ENCODE measurements at places on chromosomes 5 and 9. TPM values are rescaled to one million over a fixed set of nuclear protein-coding genes. Genes with fewer than 3 reads are reported as not detected.

GRCh38 chr5:61306531-61307131, 25.4 kb upstream of the ZSWIM6 start:
- no peak overlapping the region for H3K27ac ChIP-seq
- DNase-seq, result no peak
- H3K4me1 ChIP-seq, result peaks cover 14% of the 10 kb centered on the region
- H3K4me3 ChIP-seq, result no peak overlapping the region
- H3K36me3 ChIP-seq, result no peaks in the 10 kb centered on the region

DNA sequence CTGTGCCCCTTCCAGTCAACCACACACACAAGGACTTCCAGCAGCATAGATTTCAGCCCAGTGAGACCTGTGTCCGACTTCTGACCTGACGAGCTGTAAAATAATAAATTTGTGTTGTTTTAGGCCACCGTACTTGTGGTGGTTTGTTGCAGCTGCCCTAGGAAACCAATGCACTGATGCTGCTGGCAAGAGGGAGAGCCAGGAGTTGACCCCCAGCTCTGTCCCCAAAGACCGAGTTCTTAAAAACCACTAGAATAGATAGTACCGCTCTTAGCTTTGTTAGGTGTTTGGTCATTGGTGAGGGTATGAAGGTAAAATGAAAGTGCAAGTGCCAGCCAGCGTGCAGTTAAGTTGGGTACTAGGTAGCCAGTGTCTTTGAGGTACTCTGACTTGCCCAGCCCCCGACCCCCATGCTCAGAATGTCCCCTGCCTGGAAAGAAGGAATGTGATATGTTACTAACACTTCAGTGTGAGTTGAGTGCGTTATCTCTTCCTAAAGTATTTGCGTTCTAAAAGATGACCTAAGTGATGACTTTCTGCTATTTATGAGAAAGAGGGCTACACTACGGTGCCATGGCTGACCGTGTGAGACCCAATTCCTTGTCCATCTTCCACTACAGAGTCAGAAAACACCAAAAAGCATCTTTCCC, 185.6 kb downstream of the AOPEP start:
- no peaks in the 10 kb centered on the region for H3K27me3 ChIP-seq
- no peak for DNase-seq
- peaks cover 72% of the 10 kb centered on the region for H3K4me1 ChIP-seq
- H3K4me3 ChIP-seq, result no peak overlapping the region
- peak overlapping the region; percentile 46 for H3K27ac ChIP-seq

GRCh38 chr5:168238463-168238862, 53.0 kb upstream of the WWC1 start:
- H3K36me3 ChIP-seq, result no peaks in the 10 kb centered on the region
- no peak overlapping the region for H3K27ac ChIP-seq
- no peaks in the 10 kb centered on the region for H3K4me1 ChIP-seq
- peaks cover 66% of the 10 kb centered on the region for H3K27me3 ChIP-seq

DNA sequence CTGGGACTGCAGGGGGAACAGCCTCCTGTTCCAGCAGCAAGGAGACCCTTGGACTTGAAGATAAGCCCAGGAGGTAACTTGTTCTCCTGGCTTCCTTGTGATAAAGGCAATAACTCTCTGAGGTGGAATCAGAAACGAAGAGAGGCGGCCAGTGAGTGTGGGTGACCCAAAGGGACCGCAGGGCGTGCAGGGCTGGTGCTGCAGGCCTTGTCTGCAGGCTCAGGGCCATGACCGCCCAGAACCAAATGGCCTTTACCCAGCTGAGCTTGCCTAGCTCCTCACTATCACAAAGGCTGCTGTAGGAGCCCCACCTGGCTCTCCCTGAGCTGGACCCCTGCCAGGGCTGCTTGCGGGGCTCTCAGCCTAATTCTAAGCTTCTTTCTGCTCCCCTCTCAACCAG, 72.5 kb downstream of the NDFIP1 start:
- no peaks in the 10 kb centered on the region for H3K36me3 ChIP-seq
- no peaks in the 10 kb centered on the region for H3K27me3 ChIP-seq
- H3K27ac ChIP-seq, result no peak overlapping the region
- no peak overlapping the region for H3K4me3 ChIP-seq
- H3K4me1 ChIP-seq, result peaks cover 43% of the 10 kb centered on the region

DNA sequence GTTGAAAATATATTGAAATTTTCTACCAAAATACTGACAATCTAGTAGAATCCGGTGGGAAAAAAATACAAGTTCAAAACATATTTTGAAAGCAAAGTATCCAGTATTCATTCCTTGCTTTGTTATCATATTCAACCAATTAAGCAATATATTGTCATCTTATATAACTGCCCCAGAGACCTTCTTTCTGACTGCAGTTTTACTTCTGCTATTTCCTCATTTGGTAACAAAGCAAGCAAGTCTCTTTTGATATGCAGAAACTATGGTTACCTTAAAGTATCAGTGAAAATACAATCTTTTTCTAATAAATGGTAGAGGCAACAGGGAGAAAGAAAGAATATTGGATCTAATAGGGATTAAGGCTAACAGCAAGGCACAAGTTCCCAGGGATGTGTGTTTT, 663.7 kb upstream of the MEF2C start:
- DNase-seq, result no peak
- peaks cover 30% of the 10 kb centered on the region for H3K4me1 ChIP-seq
- no peaks in the 10 kb centered on the region for H3K27me3 ChIP-seq

The ENG gene
- total RNA-seq, result 3.7 TPM
